ENCODE measurements at places on chromosomes 2 and 18.

GRCh38 chr2:190469771-190470170 lies 61.6 kb downstream of the MFSD6 start:
- peak; percentile 92 for DNase-seq

DNA sequence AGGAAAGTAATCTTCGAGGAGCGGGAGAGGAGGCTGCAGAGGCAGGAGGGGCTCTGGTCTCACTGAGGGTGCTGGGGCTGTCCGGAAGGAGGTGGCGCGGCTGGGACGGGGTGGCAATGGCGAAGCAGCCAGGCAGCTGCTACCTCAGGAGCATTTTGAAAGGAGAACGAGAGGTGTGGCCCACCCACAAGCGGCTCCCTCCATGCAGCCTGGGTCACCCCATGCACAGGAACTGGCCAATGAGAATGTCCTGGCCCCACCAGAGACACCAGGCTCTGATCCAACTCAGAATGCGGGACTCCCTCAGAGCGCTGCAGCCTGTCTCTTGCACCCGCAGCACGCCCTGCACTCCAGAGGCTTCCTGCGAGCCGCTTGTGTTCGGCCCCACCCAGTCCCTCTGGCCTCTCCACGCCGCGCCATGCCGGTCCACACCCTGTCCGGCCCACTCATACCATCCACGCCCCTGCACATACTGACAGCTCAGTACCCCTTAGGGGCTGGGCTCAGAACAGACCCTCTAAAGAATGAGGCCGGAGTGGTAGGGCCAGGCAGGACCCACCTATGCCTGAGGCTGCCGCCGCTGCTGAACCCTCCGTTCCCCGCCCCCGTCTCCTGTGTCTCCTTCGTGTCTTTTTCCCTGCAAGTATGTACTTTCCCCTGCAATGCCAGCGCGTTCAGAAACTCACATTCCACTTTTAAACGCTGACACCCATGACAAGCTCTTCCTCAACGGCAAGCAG lies 6.4 kb upstream of the BOK start:
- no peak for DNase-seq

DNA sequence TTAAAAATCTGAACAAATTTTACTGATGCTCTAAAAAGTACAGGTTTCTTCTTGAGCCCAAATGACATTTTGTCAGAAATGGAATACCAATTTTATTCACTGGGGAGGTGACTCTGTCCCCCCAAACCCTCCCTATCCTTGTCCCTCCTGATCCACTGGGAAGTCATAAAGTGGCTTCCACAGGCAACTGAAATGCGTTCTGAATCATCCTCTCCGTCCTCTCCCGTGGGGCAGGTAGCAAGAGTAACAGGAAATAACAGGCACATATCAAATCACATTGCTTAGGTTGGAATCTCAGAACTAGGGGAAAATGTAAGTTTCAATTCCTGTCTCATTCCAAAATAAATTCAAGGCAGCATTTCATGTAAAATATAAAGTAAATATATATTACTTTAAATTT lies 44.5 kb downstream of the MYL12B start:
- DNase-seq: no peak

- no peak for DNase-seq
Observed at GRCh38 chr2:121480826-121481225, 49.9 kb upstream of the RNU4ATAC start.

- no peak for DNase-seq
Observed at GRCh38 chr18:54742659-54743604, 85.3 kb upstream of the RAB27B start.

DNA sequence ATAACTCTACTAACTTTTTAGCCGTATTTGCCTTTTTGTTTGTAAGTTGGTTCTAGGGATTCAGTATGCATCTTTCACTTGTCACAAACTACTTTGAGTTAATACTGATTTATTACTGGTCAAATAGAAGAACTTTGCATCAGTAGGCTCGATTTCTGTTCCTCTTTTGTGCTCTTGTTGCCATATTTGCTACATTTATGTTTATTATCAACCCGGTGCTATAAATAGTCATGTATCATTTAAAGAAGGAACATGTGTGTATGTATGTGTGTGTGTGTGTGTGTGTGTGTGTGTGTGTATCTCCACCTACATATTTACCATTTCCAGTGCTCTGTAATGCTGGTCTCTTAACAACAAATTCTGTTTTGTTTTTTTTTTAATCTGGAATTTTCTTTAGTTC lies 79.6 kb upstream of the B3GNT7 start:
- DNase-seq: no peak

DNA sequence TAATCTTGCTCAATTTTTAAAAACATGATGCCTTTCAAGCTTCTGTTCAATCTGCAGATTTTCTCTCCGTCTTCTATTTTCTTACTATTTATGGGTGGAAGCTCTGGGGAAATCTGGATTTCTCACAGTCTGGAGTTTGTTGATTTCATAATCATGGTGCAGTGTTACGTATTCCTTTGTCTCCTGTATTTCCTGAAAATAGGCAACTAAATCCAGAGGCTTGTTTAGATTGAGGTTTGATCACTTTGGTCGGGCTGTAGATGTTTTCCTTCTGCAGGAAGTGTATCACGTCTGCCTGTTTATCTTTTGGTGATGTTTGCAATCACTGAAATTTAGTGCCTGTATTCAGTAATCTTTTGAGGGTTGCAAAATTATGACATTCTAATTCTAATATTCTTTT lies 487.7 kb downstream of the LRRTM4 start:
- DNase-seq: no peak

- no peak for DNase-seq
Observed at GRCh38 chr18:47815486-47816270, 114.8 kb downstream of the SMAD2 start.

- no peak for DNase-seq
Observed at GRCh38 chr2:238864207-238865014, 16.5 kb downstream of the TWIST2 start.

- no peak for DNase-seq
Observed at GRCh38 chr2:69572641-69573040, 70.9 kb downstream of the AAK1 start.

- peak; percentile 48 for DNase-seq
Observed at GRCh38 chr2:35410431-35411061, 945.0 kb upstream of the CRIM1 start.

DNA sequence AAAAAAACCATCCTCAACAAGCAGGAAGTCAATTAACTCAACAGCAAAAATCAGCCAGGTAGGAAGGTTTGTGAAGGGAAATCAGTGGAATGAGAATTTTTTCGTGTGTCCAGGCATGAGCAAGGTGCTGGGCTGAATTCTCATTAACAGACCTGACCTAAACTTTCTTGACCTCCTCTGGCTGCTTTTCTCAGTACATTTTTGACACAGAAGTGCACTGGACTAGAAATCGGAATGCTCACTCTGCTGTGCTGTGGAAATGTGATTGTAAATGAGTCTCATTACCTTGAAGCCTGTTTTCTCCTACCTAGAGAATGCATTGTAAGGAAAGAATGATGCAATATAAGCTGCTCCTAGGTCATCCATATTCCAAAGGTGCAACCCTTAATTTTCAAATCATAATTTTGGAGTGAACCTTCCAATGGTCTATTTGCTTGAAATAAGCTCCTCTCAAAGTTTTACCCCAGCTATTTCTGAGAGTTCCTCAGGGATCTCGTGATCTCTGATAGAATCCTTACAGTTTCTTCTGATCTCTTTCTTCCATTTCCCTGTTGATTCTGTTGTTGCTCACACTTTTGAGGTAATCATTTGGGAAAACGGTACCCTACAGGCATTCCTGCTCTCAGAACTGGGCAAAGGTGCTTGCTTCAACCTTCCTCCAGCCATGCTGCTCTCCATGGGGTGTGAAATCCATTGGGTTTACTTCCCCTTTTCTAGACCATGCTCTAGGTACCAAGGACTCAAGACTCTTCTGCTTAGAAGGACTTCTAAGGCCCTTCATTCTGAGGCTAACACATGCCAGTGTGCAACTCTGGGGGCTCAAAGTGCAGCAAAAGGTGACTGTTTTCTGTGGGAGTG lies 104.9 kb upstream of the ITPRID2 start:
- DNase-seq: no peak

All from NCI-H2171 treated with DMSO at 0.1 percent for 48 hours (cell line).